ENCODE measurements at places on chromosomes 16 and 17.
A peak's percentile ranks its signal among the peaks of the same experiment; 100 is the strongest.

DNA sequence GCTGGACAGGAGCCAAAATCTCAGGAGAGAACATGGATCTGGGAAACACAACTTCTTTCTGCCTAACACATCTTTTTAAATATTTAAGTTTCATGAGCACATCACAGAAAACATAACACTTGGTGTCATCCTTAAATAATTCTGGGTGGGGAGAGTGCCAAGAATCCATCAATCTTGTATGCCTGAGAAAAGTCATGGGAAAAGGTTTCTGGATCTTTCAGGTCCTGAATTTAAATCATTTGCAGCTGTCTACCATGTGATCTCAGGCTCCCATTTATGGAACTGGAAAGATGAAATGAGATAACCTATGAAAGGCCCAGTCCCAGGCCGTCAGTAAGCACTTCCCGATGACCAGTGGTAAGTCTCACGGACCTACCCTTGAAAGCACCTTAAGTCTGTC is 15.1 kb downstream of the CDH11 start:
- DNase-seq = peak; percentile 41

- DNase-seq = no peak
Observed at GRCh38 chr17:14351493-14351892, 50.6 kb downstream of the HS3ST3B1 start.

GRCh38 chr16:88379694-88380040 is 3.1 kb upstream of the ZNF469 start:
- DNase-seq = no peak

GRCh38 chr17:10144456-10144855 is 54.0 kb downstream of the GAS7 start:
- peak; percentile 56 for DNase-seq

Data from fibroblast of villous mesenchyme (primary cell).